Activated naive CD4-positive, alpha-beta T cell treated with anti-CD3 and anti-CD28 coated beads for 36 hours (primary cell): ENCODE measurements at places on chromosomes 2 and 18. TPM values are rescaled to one million over a fixed set of nuclear protein-coding genes. Genes with fewer than 3 reads are reported as not detected.
A peak's percentile ranks its signal among the peaks of the same experiment; 100 is the strongest.

The FOXI3 gene
- not detected for total RNA-seq

The ACOXL gene
- total RNA-seq = not detected

- peak; percentile 4 for DNase-seq
Observed at GRCh38 chr2:230922951-230923717, 1.9 kb downstream of the GPR55 start.

The GALNT3 gene
- total RNA-seq = 2.1 TPM

- DNase-seq = no peak
Observed at GRCh38 chr18:48769006-48769636, 181.6 kb downstream of the SMAD7 start.

The BCL11A gene
- 0.67 TPM for total RNA-seq

The ERFE gene
- total RNA-seq = 0.40 TPM
